ENCODE measurements at places on chromosomes 1 and 21.

GRCh38 chr1:62230718-62231117 lies 36.1 kb downstream of the L1TD1 start:
- DNase-seq = no peak

DNA sequence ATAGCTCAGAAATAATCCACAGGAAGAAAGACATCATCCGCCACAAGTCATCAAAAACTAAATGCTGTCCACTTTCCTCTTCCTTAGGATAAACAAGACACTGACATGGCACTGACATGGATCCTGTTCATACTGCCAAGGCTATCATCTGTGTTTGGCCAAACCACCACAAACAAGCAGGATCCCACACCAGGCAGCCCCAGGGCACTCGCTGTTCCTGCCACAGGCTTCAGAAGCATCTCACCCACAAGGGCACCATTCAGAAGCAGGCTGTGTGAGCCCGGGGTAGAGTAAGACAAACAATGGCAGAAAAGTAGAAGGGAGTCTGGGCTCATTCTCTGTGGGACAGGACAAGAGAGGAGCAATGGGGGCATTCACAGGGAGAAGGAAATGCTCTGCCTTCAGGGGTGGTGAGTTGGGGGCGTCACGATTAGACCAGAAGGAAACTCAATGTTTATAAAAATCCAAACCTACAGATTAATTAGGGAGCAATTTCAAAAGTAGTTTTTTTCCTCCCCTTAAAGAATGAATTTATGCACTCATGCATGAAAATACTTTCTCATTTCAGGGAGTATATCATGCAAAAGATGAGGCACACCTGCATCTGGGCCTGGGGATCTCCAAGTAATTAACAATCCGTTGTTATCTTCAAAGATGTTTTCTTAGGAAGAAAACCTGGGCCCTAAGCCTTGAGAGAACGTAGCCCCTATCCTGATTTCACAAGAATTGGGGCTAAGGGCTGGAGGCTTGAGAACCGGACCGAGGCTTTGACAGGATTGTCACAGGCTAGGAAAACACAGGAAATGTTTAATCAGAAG lies 43.3 kb upstream of the ATP1A1 start:
- DNase-seq = no peak

DNA sequence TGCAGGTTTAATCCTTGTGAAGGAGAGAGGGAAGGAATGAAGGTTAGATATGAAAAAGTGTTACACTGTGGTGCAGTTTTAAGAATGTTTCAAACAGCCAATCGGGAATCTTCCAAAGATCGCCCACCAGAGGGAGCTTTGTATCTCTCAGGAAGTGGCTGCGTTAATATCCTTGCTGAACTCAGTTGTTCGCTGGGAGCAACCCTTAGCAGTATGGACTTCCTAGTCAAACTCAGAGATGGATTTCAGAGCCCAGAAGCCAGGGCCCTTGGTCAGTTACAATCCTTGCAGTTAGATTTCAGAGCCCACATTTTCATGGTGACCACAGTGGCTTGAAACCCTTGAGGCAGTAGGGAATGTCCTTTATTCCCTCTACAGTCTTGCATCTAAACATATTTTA lies 136.2 kb downstream of the NTNG1 start:
- DNase-seq = no peak

GRCh38 chr1:10146391-10146790 lies 64.0 kb upstream of the KIF1B start:
- no peak for DNase-seq

- DNase-seq = no peak
Observed at GRCh38 chr1:225548140-225548857, 104.6 kb downstream of the ENAH start.

- DNase-seq = no peak
Observed at GRCh38 chr1:89552471-89553081, 27.9 kb downstream of the LRRC8B start.

DNA sequence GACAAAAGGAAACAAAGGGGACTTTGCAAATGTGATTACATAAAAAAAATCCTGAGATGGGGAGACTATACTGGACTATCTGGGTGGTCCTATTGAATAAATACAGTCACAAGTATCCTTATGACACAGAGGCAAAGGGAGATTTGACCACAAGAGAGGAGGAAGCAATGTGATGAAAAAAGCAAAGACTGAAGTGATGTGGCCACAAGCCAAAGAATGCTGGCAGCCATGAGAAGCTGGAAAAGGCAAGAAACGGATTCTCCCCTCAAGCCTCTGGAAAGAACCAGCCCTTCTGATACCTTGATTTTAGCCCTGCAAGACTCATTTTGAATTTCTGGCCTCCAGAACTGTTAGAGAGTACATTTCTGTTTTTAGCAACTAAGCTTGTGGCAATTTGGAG lies 36.4 kb downstream of the OLFML2B start:
- no peak for DNase-seq

All from left cardiac atrium (tissue), 4 donors.